Stimulated activated CD4-positive, alpha-beta T cell treated with anti-CD3 and anti-CD28 coated beads, Interleukin-4, amount 100 ng/mL, for 4 hours (primary cell): ENCODE measurements at places on chromosomes 13 and 19.

- DNase-seq: no peak
These were observed 8.1 kb upstream of the FCER2 start for GRCh38 chr19:7709932-7710460.

GRCh38 chr13:97548138-97548537 is 114.2 kb downstream of the RAP2A start:
- no peak for DNase-seq

- DNase-seq: no peak
These were observed 45.0 kb downstream of the KCTD15 start for GRCh38 chr19:33841685-33842084.

GRCh38 chr19:30144242-30144758 is 202.3 kb downstream of the URI1 start:
- DNase-seq: no peak

DNA sequence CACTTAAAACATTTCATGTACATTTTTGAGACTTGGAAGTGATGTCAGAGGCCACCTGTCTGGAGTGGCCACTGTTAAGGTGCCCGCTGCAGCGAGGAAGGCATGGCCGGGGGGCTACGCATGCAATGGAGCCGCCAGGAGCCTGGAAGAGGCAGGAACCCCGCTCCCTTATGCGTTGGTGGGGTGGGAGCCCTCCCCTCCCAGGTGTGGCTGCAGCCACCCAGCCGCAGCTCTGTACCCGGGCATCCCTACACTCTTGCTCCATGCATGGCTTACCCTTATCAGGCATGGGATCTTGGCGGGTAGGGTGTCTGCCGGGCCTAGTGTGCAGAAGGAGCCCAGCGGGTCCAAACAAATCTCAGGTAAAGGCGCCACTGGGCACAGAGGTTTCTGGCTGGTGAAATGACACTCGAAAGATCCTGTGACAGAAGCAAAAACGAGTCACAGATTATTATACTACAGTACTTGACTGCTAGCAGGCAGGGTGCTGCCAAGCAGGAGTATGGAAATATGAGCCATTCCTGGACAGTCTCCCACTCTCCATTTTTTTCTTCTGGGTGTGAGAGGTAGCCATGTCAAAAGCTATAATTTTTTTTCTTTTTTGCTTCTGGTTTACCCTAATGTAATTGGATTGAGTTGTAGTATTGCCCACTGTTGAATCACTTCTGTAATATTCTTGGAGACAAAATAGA is 1606.3 kb upstream of the MIR17HG start:
- DNase-seq: no peak

DNA sequence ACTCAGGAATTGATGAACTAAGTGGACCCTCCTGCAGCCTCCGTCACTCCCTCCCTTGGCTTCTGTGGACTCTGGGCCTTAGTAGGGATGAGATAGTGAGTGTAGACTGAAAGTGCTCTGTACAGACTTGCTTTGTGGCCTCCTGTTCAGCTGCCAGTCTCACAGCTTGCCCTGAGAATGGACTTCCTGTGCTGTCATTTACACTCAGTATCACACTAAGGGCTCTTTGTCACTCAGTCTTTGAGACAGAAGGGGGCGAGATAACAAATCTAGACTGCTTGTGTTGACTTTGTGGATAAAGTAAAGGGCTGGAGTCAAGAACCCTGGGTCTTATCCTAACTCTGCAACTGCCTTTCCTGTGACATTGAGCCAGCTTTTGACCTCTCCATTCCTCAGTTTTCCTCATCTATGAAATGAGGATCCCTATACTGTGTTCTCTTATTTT is 21.0 kb upstream of the SPRY2 start:
- no peak for DNase-seq

- no peak for DNase-seq
These were observed 706 bp upstream of the DNAJC3 start for GRCh38 chr13:95676105-95676761.

DNA sequence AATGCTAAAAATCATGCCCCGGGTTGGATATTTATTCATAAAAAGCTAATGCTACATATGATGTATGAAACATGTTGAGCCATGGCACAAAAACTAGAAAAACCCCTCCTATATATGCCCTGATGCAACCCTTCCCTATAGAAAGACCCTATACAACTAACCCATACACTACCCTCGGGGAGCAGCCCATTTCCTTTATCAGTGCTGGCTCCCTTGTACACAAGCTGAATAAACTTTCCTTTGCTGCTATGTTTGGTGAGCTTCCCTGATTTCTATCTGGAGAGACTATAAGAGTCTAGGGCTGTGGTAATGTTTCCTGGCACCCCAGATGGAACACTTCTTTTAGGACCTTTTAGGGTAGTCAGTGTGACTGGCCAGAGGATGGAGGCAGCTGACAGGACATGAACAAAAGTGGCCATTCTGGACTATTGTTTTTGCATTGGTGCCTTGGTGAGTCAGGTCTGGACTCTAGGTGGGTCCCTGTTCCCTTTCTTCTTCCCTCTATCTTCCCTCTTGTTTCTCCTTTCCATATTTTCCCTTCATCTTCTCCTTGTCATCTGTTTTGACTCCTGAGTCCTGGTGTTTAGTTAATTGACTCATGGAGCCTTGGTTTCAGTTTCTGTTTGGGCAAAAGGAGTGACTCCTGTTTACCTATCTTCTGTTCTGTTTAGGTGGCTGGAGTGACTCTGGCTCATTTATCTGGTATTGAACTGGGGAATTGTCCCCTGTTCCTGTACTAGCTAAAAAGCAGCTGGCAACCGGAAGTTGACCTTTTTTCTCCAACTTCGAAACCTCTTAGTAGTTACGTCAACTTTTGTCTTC is 1321.8 kb upstream of the PCDH9 start:
- no peak for DNase-seq

GRCh38 chr19:5177745-5178450 is 162.7 kb downstream of the PTPRS start:
- no peak for DNase-seq

DNA sequence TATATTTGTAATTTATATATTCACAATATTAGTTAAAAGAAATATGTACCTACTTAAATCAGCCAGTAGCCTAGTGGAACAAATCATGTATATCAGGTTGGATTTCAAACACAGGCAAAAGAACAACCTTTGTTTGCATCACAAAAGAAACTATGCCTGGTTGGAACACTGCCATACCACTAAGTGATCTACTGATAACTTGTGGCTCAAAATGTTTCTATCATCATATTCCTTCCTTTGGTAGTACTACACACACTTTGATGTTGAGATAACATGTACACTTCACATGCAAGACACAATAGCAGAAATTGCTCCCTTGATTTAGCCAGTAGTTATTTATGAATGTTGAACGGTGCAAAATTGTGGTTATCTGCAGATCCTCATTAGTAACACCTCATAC is 146.0 kb upstream of the GPC6 start:
- no peak for DNase-seq

- DNase-seq: no peak
These were observed 400.2 kb downstream of the SLITRK5 start for GRCh38 chr13:88071371-88071770.

- DNase-seq: no peak
These were observed 19.8 kb downstream of the CAB39L start for GRCh38 chr13:49424011-49424560.

DNA sequence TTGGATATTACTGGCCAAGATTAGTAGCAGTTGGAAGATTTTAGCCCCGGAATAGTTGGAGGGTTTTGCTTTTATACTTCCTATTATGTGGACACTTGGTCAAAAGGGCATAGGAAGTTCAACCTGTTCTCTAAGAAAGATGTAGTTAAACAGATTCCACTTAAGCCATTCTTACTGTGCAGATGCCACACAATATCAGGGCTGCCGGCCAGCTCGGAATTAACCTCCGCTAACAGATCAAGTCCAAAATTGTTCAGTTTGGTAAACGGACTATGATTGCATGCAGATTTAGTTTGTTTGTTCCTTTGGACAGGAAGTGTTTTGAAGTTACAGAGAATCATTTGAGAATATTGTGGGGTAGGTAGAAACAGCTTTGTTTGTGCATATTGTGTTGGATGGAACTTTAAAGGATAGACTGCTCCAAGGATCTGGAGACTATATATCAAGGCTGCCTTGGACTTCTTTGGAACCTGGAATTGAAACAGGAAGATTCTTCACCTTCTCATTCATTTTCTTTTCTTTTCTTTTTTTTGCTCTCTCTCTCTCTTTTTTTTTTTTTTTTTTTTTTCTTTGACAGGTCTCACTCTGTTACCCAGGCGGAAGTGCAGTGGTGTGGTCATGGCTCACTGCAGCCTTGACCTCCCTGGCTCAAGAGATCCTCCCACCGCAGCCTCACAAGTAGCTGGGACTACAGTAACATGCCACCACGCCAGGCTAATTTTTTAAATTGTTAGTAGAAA is 5.0 kb upstream of the SPRY2 start:
- DNase-seq: no peak

- DNase-seq: no peak
These were observed 713.7 kb downstream of the SLITRK1 start for GRCh38 chr13:83168590-83168989.

DNA sequence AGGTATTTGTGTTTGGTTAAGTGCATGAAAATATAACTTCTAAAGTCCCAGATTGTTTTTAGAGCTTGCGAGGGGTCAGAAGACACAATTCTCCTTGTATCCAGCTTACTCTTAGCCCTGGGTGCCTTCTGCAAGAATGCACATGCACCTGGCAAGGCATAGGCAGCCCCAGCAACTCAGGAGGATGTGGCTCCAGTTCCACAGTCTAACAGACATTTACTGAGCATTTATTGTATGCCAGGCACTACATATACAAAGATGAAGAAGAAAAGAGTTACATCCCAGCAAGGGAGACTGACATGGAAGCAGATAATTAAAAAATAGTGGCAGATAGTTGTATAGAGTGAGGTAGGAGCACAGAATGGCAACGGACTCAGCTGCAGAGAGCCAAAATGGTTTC is 101.1 kb upstream of the FRY start:
- DNase-seq: no peak

- no peak for DNase-seq
These were observed 31.0 kb downstream of the CRYL1 start for GRCh38 chr13:20494656-20495055.

DNA sequence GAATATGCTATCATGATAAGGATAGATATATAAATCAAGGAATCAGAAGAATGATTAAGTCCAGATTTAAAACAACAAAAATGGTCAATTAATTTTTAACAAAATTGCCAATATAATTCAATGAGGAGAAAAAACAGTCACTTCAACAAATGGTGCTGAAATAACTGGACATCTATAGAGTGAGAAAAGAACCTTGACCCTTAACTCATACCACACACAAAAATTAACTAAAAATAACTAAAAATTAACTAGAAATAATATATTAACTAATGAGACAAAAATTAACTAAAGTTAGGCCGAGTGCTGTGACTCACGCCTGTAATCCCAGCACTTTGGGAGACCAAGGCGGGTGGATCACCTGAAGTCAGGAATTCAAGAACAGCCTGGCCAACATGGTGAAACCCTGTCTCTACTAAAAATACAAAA is 9.5 kb downstream of the LGALS7 start:
- DNase-seq: no peak
